ENCODE measurements at places on chromosomes 12 and 14. TPM values are rescaled to one million over a fixed set of nuclear protein-coding genes. Genes with fewer than 3 reads are reported as not detected.
A peak's percentile ranks its signal among the peaks of the same experiment; 100 is the strongest.

GRCh38 chr14:68254669-68255527 is 435.3 kb downstream of the RAD51B start:
- DNase-seq = no peak

Gene HEBP1
- total RNA-seq = 19.4 TPM

DNA sequence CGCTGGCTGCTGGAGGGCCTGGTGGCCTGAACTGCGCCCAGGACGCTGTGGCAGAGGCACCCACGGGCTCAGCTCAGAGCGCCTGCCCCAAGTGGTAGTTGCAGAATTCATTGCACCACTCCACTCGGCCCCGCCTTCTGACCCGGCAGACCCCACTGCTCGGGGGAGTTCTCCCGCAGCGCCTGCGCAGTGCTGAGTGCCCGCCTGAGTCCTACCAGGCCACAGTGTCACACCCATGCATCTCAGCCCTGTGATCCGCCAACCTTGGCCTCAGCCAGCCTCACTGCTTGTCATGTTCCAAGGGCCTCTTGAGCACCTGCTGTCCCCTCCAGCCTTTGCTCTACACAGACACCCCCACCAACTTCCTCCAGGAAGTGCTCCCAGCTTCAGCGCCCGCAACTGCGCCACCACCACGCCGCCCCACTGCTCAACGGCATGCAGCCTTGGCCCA is 12.2 kb downstream of the DEGS2 start:
- no peak for DNase-seq

Gene TM9SF1
- total RNA-seq = 59.7 TPM

DNA sequence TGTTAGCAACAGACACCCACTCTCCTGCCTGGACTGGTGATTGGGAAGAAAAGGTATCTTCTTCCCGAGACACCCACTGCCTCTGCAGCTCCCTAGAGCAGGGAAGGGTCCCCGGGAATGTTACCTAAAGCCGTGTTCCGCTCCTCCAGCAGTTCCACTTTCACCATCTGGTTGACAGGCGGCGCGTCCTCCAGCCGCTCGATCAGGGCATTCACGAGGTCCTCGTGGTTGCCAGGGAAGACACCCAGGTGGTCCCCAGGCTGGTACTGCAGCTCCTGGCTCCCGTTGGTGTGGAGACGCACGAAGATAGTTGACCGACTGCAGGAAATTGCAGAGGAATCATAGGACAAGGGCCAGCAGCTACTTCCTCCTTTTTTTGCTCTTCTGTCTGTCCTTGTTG is 44.2 kb upstream of the FBXO21 start:
- no peak for DNase-seq

- DNase-seq = peak; percentile 29
These were observed 9.1 kb downstream of the GSG1 start for GRCh38 chr12:13094367-13094766.

GRCh38 chr14:63578300-63578699 is 35.1 kb upstream of the PPP2R5E start:
- DNase-seq = no peak

- no peak for DNase-seq
These were observed 70.0 kb downstream of the GALNT9 start for GRCh38 chr12:132259364-132259871.

Gene SAMD15
- not detected for total RNA-seq

GRCh38 chr14:22982477-22983245 is at the start of gene AJUBA:
Gene AJUBA, minus strand, starts transcription at chr14:22982551. Its CDS starts 285 bp downstream, at chr14:22982266.
- DNase-seq = peak; percentile 87

Gene KRT79
- not detected for total RNA-seq

- no peak for DNase-seq
These were observed 27.6 kb upstream of the GALNT9 start for GRCh38 chr12:132356691-132357622.

Gene TMEM253
- not detected for total RNA-seq

- no peak for DNase-seq
These were observed 102.7 kb downstream of the UNC79 start for GRCh38 chr14:93533437-93533836.

Gene TEX22
- not detected for total RNA-seq

Gene GPR33
- total RNA-seq = not detected

Gene DDX47
- total RNA-seq = 32.4 TPM

DNA sequence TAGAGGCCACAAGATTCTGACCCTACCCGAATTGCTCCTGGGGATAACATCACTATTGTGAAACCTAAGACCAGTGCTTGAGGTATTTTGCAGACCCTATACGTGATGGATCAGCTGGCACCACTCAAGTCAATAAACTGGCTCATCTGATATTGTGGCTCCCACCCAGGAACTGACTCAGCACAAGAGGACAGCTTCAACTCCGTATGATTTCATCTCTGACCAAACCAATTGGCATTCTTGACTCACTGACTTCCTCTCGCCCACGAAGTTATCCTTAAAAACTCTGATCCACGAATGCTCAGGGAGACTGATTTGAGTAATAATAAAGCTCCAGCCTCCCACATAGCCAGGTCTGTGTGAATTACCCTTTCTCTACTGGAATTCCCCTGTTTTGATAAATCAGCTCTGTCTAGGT is 1036.1 kb upstream of the TMEM132C start:
- DNase-seq = no peak

- no peak for DNase-seq
These were observed 79.9 kb downstream of the DAD1 start for GRCh38 chr14:22509036-22509709.

DNA sequence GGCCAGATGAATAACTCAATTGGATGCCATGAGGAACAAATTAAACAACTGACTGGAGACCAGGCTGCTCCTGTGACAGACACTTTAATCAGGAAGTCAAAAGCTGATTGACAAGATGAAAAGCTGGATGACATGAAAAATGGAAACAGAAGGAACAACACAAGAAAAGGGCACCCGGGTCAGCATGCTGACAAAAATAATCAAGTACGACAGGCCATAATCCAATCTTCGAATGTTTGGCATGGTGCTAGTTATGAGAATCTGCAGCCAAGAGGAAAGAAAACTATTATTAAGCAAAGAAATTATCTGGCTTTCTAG is 544.7 kb downstream of the ETNK1 start:
- DNase-seq = no peak

GRCh38 chr12:32139064-32139421 is 32.4 kb downstream of the BICD1 start:
- DNase-seq = peak; percentile 27

Gene TRIM9
- total RNA-seq = 0.78 TPM

DNA sequence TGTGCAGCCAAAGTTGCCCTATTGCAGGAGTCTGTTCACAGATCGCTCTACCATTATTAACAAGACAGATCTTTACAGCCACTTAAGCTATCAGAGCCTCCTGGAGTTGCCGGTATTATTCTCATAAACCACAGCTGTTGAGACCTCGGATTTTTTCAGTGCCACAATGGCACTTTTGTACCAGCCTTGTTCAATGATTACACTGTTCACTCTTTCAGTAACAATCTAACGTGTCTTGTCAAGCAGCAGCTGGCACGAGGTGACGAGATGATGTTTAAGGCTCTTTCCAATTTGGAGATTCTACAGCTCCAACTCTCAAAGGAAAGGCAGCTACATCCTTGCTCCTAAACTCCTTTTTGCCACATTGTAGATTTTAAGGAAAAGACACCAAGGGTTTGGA is 30.7 kb downstream of the LRIG3 start:
- no peak for DNase-seq

Gene ETFBKMT
- total RNA-seq = 2.9 TPM

Gene MYH6
- total RNA-seq = 1.6 TPM

DNA sequence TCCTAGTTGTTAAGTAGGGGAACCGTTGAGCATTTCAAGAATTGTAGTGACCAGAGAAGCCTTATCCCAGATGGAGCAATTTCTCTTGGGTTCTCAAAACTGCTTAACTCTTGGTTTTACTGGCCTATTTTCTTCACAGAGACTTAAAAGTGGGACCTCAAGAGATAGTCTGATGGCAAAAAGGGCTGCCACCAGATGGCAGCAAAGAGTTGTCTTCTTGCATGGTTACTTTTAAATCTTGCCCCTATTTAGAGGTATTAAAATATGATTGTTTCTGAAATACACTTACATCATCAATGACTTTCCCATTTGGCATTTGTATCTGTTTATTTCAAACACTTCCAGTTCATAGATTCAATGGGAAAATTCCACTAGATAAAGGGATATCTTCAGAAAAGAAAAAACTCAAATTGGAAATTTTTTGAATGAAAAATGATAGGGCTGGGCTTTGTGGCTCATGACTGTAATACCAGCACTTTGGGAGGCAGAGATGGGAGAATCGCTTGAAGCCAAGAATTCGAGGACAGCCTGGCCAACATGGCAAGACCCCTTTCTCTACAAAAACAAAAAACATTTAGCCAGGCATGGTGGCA is 69.9 kb upstream of the CNTN1 start:
- DNase-seq = peak; percentile 57

Gene FGF23
- total RNA-seq = not detected

DNA sequence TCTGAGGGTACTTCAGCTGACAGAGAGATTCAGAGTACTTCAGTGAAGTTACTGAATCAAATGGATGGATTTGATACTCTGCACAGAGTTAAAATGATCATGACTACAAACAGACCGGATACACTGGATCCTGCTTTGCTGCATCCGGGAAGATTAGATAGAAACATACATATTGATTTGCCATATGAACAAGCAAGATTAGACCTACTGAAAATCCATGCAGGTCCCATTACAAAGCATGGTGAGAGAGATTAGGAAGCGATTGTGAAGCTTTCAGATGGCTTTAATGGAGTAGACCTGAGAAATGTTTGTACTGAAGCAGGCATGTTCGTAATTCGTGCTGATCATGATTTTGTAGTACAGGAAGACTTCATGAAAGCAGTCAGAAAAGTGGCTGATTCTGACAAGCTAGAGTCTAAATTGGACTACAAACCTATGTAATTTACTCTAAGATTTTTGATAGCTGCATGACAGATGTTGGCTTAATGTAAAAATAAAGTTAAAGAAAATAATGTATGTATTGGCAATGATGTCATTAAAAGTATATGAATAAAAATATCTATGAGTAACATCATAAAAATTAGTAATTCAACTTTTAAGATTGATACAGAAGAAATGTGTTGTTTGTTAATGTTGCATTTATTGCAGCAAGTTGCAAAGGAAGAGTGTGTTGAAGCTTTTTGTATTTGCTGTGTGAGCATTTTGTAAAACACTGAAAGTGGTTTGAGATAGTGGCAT is 136.1 kb upstream of the RAP1B start:
- DNase-seq = no peak

DNA sequence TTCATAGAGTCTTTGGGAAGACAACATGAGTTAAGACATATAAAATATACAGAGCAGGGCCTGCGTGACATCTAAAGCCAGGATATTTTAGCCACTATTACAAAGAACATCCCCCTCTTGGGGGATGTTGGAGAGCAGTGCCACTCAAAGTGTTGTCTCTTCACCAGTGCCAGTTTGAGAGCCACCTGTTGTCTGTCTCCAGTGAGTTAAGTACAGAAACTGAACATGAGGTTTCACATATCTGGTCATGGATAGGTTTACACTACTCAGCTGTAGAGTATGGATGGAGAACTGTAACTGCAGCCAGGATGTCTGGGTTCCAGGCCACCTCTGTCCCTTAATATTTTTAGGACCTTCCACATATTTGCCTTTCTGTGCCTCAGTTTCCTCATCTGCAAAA is 39.1 kb downstream of the RNFT2 start:
- no peak for DNase-seq

All from body of pancreas (tissue), 4 donors.